ENCODE measurements at places on chromosomes 13 and 19.

DNA sequence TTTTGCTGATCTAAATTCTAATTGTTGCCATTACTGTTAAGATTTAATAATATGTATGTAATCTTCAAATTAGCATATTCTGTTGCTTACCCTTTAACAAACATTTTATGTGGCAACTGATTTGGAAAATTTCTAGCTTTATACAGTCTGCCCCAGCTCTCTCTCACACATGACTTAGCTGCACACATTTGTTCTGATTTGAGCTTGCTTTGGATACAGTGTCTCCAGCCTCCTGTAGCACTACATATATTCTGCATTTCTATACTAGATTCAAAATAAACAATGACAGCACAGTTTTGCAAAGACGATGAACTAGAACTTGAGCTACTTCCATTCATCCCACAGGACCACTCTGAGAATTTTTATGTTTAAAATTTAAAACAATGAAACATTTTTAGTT, 254.7 kb downstream of the DNAJC15 start:
- no peak for DNase-seq

- peak; percentile 74 for DNase-seq
Observed at GRCh38 chr19:17235300-17235970, 9.4 kb downstream of the OCEL1 start.

- no peak for DNase-seq
Observed at GRCh38 chr13:113113846-113114271, 8.3 kb downstream of the F7 start.

- DNase-seq: no peak
Observed at GRCh38 chr19:44602081-44602480, 11.3 kb upstream of the IGSF23 start.

- no peak for DNase-seq
Observed at GRCh38 chr13:35473206-35473775, 3.2 kb downstream of the MAB21L1 start.

GRCh38 chr19:36449059-36449670, 30.7 kb upstream of the ZFP82 start:
- DNase-seq: no peak

GRCh38 chr13:26227166-26227971, 5.3 kb upstream of the RNF6 start:
- no peak for DNase-seq

- DNase-seq: no peak
Observed at GRCh38 chr13:111901267-111901915, 165.6 kb upstream of the SOX1 start.

- no peak for DNase-seq
Observed at GRCh38 chr19:30214651-30215051, 157.5 kb upstream of the ZNF536 start.

- DNase-seq: no peak
Observed at GRCh38 chr19:29665826-29666577, 741 bp downstream of the PLEKHF1 start.

- peak; percentile 96 for DNase-seq
Observed at GRCh38 chr13:50589139-50589538, 254.4 kb downstream of the DLEU7 start.
